RPMI7951 (cell line): ENCODE measurements at places on chromosomes 4 and X.
A peak's percentile ranks its signal among the peaks of the same experiment; 100 is the strongest.

DNA sequence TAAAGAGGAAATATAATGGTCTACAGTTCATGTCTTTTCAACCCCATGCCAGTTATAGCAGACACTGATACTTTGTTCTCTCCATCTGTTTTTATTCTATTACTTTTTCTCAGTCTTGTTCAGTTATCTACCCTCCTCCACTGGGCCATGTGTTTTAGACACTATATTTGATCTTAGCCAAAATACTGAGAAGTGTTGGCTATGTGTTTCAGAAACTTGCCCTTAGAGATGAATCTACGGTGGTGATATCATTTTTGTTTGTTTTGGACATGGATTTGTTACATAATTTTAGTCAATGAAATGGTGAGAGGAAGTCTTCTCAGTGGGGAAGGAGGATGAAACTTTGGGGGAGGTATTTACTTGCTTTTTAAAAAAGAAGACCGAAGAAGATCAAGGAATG is 211.5 kb upstream of the DDX53 start:
- DNase-seq = no peak

DNA sequence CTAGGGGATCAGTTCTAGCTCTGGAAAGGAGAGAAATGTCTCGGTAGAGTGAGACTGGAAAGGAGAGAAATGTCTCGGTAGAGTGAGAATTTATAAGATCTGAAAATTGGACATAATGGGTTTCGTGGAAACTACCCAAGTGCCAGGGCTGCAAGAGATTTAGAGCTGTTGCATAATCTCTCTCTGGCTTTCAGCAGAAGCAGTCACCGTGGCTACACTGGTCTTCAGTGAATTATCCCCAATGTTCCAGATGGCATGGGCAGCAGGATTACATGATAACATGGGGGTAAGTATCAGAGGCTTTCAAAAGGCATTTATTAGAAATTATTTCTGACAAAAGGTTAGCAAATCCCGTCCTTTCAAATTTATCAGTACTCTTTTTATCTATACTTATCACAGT is 435.5 kb downstream of the NKX6-1 start:
- DNase-seq = no peak

- no peak for DNase-seq
These were observed 31.4 kb downstream of the BEX3 start for GRCh38 chrX:103407776-103408175.

DNA sequence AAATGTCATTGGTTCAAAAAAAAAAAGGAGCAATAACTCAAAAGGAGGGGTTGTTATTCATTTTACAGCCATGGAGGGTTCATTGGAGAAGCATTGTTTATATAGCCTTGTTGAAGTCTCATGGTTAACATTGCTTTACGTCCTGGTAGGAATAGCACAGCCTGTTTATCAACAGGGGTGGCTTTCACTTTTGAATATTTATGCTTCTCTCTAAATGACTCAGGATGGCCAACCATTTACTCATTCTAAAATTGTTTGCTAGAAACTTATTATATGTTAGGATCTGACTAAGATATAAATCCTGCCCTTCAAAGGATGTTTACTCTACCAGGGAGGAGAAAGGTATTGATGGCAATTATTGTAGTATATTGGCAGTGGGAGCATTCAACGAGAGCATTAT is 534.1 kb upstream of the GALNTL6 start:
- no peak for DNase-seq

- DNase-seq = no peak
These were observed 106.6 kb downstream of the CEP135 start for GRCh38 chr4:56055027-56055977.

GRCh38 chr4:90184560-90184959 is 57.4 kb downstream of the CCSER1 start:
- DNase-seq = no peak

- peak; percentile 53 for DNase-seq
These were observed 14.0 kb upstream of the ZCCHC18 start for GRCh38 chrX:104098151-104098808.

DNA sequence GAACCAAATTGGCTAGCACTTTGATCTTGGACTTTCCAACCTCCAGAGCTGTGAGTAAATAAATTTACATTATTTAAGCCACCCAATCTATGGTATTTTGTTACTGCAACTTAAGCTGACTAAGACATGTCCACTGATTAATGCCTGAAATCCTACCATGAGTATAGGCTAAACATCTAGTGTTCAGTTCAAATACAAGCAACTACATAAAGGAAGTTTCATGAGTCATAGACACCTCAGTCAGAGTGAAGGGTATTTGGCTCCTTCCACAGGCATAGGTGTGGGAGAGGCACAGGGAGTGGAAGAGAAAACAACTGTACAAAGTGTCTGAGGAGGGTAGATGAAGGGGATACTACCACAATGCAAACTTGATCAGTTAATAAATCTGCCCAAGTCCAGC is 35.5 kb upstream of the PCDH19 start:
- DNase-seq = no peak
